ENCODE measurements at places on chromosomes 11 and 22.

DNA sequence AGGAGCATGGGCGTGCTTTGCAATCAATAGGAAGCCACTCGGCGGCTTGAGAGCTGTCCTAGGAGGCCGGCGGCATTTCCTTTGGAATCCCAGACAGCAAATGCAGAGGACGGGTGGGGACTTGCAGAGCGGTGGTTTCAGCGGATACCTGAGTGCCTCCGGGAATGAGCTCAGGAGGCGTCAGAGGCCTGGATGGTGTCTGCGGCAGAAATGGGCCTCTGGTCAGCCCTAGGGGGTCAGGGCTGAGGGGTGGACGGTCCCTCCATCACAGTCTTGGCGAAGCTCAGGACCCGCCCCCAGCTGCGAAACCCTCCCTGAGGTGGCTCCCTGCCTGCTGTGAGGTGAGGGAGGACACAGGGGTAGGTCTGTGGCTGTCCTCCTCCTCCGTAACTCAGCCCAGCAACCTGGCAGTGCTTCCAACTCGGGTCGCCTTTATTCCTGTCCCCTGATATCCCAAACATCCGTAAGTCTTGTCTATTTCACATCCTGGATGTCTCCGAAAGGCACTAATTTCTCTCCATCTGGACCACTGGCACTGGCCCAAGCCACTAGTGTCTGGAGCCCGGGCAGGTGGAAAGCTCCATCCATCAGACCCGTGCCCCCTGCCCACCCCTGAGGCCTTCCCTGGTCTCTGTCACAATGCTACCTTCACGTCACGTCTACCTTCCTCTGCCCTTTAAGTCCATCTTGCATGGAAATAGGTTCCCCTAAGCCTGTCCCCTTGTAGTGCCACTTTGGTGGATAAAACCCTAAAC, 686.6 kb downstream of the BRD1 start:
- DNase-seq = no peak

DNA sequence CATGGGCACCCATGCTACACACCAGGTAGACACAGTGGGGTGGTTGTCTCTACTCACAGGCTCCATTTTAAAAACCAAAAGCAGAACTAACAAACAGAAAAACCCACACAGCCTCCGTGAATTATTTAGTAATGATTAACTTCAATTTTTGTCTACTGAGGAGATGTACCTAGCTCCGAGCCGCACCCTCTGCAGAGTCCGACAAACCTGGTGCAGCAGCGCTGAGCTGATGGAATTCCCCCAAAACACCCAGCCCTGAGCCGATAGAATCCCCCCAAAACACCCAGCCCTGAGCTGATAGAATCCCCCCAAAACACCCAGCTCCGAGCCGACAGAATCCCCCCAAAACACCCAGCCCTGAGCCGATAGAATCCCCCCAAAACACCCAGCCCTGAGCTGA, 927.0 kb downstream of the BRD1 start:
- DNase-seq = no peak

DNA sequence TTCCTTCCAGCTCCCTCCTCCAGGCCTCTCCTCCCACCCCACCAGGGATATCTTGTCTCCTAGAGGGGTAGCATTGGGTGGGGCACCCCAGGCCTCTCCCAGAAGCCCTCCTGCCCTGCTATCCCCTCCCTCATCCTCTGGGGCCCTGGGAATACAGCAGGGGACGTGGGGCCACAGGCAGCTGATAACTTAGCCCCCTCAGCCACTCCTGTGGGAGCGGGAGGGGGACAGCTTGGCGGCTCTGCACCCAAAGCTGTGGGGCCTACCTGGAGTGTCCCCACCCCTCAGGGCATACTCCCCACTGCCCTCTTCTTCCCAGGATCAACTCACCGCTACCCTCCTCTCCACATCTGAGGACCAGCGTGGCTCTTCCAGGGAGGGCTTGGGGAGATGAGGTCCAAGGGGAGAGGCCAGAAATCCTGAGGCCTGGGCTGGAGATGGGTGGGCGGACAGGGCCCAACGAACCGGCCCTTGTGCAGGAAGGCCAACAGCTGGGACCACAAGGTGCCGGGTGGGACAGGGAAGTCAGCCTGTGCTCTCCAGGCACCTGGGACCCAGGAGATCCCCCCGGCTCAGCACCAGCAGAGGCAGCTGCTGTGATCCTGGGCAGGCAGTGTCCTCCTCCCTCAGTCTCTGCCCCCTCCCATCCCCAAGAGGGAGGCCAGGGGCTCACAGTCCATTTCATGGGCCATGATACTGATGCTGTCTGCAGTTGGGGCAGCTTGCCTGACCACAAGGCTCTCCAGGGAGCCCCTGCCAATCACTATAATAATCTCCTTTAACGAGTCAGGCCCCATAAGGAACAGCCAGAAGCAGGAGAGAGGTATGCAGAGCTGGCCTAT, 23.2 kb downstream of the NEAT1 start:
- no peak for DNase-seq

DNA sequence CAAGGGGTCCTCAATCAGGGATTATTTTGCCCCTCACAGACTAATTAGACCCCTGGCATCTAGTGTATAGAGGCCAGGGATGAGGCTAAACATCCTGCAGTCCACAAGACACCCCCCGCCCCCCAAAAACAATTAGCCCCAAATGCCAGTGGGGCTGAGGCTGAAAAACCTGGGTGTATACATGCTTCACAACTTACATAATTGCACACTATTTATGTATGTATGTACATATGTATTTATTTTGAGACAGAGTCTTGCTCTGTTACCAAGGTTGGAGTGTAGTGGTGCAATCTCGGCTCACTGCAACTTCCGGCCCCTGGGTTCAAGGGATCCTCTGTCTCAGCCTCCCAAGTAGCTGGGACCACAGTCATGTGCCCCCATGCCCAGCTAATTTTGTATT, 28.8 kb upstream of the SHANK2 start:
- no peak for DNase-seq

DNA sequence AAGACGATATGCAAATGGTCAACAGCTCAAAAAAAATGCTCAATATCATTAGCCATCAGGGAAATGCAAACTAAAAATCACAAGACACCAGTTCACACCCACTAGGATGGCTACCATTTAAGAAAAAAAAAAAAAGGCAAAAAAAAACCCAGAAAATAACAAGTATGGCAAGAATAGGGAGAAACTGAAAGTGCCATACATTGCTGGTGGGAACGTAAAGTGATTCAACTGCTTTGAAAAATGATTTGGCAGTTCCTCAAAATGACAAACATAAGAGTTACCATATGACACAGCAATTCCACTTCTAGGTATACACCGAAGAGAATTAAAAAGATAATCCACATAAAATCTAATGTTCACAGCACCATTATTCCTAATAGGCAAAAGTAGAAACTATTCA, 47.5 kb downstream of the PICALM start:
- DNase-seq = no peak

DNA sequence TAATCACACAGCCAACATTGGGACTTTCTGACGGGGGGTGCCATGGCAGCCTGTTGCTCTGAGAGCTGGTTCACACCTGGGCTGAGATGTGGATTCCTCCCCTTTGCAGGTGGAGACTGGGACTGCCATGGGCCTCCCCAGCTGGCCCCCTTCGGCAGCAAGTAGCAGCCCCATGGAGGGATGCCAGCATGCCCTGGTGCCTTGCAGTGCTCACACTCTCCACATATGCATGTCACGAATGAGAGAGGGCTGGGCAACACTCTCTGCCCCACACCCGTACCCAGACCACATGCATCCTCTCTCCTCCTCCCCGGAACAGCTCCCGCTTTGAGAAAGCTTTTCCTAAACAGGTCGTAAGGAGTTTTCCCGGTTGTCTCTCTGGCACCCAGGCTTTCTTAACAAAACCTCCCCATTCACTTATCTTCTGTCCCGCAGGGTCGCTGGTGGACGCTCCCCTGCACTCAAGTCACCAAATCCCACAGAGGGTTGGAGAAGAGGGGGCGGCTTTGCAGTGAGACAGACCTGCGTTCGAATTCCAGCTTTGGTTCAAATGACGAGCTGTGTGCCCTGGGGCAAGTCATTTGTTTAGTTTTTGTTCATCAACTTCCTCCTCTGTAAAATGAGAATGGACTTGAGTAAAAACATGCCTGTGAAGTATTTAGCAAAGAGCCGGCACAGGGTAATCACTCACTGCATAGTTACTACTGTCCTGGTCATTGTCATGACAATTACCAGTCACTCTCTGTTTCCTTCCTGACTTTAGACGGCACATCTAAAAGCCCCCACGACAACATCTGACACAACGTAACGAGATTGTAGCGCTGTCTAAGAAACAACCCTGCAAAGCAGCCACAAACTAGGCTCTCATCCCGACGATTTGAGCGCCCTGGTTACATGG, 231.3 kb upstream of the B3GAT1 start:
- no peak for DNase-seq

- no peak for DNase-seq
These were observed 1.5 kb downstream of the MAP6 start for GRCh38 chr11:75667255-75667830.

GRCh38 chr22:28597665-28598064, 82.0 kb downstream of the TTC28 start:
- no peak for DNase-seq

DNA sequence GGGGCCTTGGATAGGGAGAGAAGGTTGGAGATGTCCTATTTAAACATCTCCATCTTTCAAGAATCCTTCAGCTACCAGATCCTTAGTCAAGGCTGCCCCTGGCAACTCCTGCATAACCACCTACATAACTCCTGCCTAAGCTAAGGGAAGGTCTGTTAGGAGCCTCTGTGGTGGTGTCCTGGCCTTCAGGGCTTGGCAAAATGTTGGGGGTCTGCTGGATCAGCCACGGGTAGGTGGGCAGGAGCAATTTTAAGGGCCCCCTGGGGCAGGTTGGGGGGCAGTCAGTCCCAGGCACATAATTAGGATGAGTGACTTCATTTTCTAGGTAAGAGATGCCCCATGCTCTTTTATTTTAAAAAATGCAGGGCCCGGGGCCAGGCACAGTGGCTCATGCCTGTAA, 25.9 kb downstream of the USH1C start:
- no peak for DNase-seq

GRCh38 chr11:47498584-47499152, 49.7 kb upstream of the RAPSN start:
- DNase-seq = no peak

DNA sequence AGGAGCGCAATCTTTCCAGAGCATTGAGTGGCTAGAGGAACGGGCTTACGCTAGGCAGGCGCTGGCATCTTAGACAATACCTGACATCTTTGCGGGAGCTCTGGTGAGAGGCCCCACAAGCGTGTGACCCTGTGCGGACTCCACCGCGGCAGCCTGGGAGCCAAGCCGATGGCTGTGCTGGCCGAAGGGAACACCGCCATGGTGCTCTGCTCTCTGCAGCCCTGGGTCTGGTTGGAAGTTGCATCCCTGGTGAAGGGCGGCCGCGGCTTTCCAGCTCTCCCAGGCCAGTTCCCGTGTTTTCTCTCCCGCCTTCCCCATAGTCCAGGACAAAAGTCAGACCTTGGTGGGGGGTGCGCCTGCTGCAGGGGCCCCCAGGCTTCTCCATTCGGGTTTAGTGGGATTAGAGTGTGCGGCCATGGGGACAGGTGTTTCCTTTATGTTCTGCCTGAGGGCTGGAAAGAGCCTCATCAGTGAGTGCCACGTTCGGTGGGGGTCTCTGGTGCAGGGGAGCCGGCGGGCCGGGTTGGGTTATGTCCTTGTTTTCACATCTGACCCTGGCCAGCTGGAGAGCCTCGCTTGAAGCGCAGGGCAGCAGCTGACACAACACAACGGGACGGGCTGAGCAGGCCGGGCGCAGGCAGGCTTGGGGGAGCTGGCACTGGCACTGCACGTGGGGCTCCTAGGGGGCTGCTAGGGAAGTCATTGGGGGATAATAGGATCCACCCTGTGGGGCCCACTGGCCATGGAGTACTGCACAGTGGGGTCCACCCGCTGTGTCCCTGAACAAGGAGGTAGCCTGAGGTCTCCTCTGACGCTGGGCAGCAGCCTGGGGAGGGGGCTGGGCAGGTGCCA, 94.8 kb downstream of the KCNQ1 start:
- DNase-seq = no peak

GRCh38 chr11:65654375-65655349, 8.1 kb downstream of the RELA start:
- no peak for DNase-seq

- DNase-seq = no peak
These were observed 46.2 kb downstream of the BLID start for GRCh38 chr11:122069707-122070360.

- DNase-seq = no peak
These were observed 427.3 kb downstream of the TENM4 start for GRCh38 chr11:79013509-79013908.

DNA sequence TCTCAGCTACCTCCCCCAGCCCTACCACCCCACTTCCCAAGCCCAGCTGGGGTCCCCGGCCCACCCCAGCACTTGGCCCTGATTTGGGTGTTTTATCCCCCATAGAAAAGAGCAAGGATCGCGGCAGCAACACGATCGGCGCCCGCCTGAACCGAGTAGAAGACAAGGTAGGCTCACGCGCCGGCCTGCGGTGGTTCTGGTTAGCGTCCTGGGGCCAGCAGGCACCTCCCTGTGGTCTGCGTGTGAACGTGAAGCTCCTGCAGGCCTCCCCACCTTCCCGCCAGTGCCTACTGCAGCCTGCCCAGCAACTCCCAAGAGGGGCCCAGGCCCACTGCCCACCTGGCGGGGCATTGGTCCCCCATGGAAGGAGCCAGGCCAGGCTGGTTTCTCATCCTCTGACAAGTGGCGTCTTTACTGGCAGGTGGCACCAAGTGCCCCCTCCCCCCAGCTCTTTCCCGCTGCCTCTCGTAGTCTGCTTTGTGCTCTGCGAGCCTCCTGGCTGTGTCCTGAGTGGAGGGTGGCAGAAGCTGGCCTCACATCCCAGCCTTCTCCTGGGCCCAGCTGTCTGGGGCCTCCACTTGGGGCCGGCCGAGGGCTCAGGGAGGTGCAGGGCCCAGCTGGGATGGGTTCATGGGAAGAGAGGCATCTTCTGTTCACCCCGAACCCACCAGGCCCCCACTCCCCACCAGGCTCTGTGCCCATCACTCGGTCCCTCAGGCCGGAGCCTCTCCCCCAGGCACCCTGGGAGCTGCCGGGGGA, 78.3 kb upstream of the KCNQ1OT1 start:
- peak; percentile 3 for DNase-seq

- no peak for DNase-seq
These were observed 110.1 kb downstream of the ETS1 start for GRCh38 chr11:128477278-128477677.

DNA sequence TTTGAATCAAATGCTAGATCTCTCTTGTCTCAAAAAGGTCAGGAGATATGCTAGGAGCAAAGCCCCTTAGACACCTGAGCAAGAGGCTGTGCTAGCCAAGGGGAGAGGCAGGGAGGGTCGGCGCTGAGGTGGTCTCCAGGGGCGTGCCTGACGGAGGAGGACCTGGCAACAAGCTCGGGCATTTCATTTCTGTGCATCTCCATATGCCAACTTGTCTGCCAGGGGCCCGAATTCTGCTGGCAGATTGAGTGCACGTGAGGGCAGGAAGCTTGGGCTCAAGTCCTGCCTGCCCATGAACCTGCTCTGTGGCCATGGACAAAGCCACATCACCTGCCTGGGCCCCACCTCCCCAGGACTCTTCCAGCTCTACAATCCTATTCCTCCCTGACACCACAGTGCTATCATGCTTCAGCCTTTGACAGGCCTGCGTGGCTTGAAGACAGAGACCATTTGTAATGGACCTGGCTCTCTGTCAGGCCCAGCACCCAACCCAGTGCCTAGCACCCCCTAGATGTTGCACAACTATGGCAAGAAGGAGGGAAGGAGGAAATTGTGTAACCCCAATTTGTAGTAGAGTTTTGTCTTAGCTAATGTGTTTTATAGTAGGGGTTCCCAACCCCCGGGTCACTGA, 16.3 kb upstream of the VSIG10L2 start:
- DNase-seq = no peak
